ENCODE measurements at places on chromosomes 7 and 10.

DNA sequence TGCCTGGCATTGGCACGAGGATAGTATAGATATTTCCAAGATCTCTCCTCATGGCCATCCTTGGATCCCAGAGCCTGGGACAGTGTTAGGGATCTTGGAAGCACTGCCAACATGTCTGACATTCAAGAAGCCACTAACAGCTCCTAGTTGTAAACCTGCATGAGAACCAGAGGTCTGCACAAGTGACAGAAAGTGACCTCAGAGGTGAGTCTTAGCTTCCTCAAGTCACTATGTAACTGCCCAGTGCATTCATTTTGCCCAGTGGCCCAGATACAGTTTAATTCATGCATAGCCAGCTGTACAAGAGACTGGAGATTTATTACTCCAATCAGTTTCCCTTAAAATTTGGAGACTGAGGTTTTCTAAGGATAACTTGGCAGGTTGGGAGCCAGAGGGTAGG is 16.7 kb downstream of the SUGCT start:
- no peak for DNase-seq

DNA sequence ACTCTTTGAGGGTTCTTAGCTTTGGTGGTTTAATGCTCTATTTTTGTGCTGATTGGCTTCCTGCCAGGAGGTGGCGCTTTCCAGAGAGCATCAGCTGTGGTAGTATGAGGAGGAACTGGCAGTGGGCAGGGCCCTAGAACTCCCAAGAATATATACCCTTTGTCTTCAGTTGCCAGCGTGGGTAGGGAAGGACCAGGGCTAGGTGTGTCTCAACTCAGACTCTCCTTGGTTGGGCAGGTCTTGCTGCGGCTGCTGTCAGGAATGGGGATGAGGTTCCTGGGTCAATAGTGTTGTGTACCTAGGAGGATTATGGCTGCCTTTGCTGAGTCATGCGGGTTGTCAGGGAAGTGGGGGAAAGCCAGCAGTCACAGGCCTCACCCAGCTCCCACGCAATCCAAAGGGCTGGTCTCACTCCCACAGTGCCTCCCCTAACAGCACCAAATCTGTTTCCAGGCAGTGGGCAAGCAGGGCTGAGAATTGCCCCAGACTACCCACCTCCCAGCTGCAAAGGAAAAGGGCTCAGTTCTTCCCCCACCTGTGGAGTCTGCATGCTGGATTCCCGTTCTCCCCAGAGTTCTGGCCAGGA is 191.5 kb downstream of the PHTF2 start:
- no peak for DNase-seq

DNA sequence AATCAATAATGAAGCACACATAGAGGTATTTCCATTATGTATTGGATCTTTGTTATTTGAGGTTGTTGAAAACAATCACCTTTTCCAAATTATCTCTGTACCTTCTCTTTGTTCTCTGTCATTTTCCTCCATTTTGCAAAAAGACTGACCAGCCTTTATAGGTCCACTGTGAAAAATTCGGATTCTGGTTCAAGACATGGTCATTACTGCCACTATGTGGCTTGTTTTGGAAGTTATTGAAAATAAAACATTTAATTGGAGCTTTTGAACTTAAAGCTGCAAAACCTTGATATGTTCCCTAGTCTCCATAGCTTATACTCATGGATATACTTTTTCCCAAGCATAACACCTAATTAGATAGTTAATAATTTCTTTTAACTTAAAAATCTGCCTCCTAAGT is 1094.4 kb downstream of the NRG3 start:
- no peak for DNase-seq

GRCh38 chr7:139153832-139154231 is 44.3 kb upstream of the ZC3HAV1 start:
- DNase-seq = no peak

DNA sequence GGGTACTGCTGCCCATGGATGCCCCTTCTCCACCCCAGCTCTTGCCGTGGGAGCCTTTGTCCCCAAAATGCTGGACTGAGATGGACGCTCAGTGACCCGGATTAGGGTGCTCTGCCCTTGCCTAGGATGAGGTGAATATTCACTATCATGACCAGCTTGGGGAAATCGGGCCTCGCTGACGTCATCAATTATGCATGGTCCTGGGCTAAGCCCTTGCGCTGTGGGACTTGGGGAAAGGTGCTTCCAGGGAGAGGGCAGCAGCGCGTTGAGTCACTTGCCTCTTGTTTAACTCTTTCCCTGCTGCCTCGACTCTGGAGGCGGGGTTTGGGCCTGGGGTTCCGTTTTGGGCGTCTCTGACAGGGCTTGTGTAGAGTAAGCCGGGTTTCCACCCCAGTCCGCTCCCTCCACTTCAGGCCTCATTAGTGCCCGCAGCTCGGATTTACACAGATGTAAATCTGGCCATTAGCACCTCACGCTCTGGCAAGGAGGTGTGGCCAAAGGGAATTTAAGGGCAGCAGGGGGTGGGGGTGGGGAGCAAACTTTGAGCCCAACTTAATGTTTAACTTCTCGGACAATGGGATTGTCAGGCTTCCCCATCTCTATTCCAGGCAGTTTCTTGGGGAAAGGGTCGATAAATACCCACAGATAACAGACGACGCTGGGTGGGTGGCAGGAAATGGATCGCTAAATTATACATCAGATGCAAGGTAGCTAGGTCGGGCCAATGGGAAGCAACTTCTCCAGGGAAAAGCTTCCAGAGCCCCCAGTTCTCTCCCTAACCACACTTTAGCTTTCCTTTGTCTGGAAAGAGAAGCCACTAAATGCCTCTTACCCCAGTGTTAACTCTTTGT is 51.3 kb upstream of the TCF7L2 start:
- DNase-seq = no peak

DNA sequence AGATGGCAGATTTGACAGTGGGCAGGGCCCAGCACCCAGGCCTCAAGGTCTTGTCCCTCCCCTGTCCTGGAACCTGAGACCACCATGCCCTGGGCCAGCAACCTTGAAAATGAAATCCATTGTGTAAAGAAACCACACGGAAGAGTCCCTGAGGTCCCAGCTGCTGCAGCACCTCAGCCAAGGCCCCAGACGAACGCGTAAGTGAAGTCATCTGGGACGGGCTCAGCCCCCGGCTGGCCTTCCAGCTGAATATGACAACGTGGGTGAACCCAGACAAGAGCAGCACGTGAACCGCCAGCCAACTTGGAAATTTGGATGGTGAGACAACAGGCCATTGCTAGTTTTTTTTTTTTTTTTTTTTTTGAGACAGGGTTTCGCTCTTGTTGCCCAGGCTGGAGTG is 70.3 kb downstream of the CYTH3 start:
- DNase-seq = no peak

DNA sequence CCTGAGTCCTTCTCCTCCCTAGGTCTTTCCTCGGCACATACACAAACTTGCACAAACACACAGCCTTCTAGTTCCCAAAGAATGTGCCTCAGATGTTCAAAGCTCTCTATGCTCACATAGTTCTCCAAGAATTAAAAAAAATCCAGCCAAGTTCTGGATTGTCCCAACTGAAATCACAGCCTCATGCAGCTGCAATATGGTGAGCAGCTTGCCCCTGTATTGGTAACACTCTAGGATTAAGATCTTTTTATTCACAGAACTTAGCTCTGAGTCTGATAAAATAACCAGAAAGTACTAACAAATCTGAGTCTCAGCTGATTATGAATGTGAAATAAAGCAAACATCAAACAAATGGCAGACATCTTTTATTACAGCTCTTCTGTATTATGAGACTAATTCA is 604.8 kb upstream of the PFKP start:
- DNase-seq = no peak
